ENCODE measurements at places on chromosomes 4 and X.

DNA sequence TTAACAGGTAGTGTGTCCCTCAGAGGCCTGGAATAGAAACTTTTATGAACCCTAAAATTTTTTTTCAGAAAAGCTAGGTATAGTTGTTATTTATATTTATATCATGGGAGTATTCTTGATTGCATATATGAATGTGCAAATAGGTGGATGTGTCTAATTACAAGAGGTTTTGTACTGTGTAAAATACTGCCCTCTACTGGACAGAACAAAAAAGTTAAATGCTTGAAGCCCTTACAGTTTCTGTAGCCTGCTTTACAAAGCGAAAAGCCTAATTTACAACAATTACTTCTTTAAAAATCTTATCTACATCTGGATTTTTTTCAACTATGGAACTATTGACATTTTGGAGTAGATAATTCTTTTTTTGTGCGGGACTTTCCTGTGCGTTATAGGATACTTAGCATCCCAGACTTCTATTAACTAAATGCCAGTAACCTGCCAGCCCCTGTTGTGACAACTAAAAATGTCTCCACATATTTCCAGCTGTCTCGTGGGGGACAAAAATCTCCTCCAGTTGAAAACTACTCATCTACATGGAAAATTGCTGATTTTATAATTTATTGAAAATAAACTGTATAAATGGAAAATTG, 35.1 kb downstream of the ENPEP start:
- no peak for DNase-seq

DNA sequence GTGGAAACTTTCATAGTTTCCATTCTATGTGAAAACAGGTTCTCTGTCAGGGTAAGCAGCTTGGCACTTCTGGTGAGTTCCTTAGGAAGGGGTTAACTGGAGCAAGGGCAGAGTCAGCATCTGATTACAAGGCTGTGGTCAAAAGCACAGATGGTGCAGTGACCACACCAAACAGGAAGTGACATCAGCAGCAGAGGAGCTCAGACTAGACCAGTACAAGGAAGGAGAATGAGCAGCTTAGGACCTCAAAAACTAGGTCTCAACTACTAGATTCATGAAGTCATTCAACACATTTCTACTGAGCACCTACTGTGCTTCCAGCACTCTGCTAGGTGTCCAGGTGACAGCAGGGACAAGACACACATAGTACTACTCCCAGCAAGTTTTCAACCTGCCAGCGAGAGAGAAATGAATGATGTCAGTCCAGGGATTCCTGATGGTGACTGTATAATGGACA, 130.2 kb downstream of the AMELX start:
- DNase-seq = no peak

DNA sequence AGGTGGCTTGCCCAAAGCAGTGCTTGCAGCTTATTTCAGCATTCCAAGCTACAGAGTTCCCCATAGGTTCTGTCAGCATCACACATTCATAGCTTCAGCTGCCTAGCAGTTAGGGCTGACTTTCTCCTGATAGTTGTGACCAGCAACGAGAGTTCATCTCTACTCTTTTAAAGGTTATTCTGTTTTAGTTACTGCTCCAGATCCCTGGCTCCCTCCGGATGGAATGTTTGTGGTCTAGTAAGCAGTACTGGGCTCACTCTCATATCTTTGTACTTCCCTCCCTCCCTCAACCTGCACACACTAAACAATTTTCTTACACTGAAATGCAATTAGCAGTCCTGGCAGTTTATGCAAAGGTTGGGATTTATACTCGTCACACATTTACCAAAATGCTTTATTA, 43.9 kb downstream of the PTTG2 start:
- no peak for DNase-seq

DNA sequence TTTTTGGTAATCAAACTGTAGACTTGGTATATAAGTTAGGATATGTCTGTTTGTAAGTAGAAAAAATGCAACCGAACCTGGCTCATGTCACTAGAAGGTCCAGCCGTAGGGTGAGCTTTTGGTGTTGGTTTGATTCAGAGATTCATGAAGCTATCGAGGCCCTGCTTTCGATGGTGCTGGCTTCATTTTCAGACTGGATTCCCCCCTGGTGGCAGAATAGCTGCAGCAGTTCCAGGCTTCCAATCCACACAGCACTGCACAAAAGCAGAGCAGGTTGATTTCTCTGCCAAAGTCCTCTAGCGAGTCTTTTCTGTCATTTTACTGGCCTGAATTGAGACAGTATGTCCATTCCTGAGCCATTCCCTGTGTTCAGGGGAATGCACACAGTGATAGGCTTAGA, 33.1 kb downstream of the PDK3 start:
- no peak for DNase-seq

- DNase-seq = no peak
Observed at GRCh38 chrX:115719171-115719570, 158.2 kb downstream of the PLS3 start.

DNA sequence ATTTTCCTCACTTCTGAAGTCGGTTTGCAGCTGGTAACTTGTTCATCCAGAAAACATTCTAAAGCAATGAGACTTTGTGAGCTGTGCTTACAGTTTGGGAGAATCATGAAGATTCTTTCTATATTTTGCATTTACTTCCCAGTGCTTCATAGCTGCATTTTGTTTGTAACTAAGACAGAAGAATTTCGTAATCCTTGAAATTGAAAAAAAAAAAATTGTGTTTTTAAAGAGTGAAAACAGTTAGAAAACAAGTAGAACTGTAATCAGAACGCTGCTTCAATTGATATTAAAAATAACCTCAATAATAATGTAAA, 392.4 kb downstream of the UNC5C start:
- DNase-seq = no peak

DNA sequence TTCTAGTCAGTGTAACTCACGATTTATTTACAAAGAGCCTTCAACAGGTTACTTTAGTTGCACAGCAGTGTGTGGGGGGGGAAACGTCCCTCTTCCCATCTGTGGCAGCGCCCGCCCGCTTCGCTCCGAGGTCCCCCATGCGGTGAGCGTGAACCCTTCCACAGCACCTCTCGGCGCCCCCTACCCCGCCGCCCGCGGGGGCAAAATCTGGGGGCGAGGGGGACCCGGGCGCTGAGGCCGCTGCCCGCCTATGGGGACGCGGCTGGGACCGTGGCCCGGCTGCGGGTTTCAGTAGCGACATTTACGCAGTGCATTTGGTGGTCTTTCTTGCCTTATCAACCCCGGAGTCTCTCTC, 6.4 kb downstream of the NKX6-1 start:
- DNase-seq = no peak

DNA sequence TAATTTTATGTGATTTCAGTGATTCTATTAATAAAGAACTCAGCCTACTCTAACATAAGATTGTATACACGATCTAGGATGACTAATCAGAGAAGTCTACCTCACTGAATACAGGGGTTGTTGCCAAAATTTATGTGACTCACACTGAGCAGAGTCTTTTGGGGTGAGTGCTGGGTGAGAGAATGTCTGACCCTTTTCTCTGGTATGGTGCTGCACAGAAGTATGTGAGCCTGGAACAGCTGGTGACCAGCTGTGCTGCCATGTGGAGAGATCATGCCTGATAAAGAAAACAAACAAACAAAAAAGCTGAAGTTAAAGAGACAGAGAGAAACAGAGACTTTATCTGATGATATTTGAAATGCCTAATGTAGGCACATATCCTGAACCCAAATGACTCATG, 618.1 kb upstream of the GRIA3 start:
- no peak for DNase-seq

GRCh38 chr4:133594390-133595207, 445.5 kb downstream of the PCDH10 start:
- DNase-seq = no peak
